ENCODE measurements at places on chromosomes 13 and 19. TPM values are rescaled to one million over a fixed set of nuclear protein-coding genes. Genes with fewer than 3 reads are reported as not detected.

The RTBDN gene
- 0.64 TPM for total RNA-seq

The SERP2 gene
- 17.1 TPM for total RNA-seq

- DNase-seq, result no peak
These were observed 811.1 kb downstream of the DIAPH3 start for GRCh38 chr13:59352600-59352999.

DNA sequence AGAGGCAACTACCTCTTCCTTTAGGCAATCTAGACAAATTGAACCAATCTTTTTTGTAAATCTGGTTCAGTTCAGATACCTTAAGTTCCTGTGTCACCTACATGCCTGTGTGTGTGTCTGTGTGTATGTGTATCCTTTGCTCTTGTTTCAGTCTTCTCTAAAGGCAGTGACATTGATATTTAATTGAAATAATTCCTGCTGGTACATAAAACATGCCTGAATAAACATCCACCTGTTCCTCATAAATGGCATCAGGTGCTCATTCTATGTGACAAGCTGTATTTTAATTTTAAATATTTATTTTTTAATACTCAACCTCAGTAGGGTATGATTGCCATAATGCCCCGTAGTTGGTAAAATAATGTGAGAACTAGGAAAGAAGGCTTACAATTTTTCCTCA, 1606.4 kb upstream of the PRR20A start:
- DNase-seq, result peak; percentile 10

The DHDH gene
- total RNA-seq, result not detected

- no peak for DNase-seq
These were observed 134.2 kb downstream of the TSHZ3 start for GRCh38 chr19:31214997-31215396.

GRCh38 chr13:23105051-23105450, 75.7 kb upstream of the SGCG start:
- no peak for DNase-seq

DNA sequence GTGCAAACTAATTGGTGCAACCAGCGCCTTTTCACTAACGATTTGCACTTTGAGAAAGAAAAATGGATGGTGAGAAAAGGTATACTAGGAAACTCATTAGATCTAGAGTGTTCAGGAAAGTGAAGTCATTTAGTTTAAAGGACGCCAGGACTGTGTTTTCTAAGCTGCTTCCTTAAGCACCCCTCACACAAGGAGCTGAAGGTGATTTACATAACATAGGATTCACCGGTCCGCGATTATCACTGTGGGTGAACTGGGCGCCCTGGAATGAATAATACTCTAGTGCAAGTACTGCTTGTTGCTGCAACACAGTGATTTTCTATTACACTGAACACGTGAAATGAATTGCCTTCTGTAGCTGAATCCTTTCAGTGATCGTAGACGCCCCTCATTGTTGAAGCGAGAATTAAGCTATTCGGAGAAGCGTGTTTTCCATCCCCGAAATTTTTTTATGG, 2.6 kb upstream of the MAB21L1 start:
- no peak for DNase-seq

DNA sequence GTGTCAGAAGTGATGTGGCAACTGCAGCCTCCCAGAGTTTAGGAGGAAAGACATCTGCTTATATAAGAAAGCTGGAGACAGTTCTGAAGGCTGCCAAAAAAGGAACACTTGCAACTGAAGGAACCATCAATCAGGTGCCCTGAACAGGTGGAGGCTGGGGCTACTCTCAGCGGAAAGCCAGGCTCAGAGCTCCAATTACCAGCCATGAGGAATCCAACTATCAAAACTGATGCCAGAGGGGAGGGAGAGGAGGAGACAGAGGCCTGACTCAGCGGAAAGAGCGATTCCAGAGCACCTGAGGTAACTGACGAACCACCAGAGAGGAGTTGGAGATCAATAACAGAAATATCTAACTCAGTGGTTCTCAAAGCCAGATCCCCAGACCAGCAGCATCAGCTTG, 24.3 kb downstream of the LEUTX start:
- no peak for DNase-seq

The ELL gene
- 7.2 TPM for total RNA-seq

DNA sequence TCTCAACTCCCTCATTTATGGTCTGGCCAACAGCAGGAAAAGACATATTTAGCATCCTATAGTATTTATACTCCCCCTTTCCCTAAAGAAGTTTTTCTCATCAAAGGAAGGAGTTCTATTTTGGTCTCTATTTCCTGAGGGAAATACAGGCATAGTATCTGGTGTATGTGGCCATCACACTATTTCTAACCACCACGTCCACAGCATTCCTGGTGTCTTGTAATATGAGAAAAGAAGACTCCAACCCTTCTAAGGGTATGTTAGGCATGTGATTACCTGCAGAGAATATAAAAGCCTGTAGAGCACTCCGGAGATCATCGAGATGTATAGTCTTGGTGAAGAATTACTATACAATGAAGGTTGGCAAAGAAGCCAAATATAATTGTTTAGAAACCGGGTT, 137.4 kb downstream of the VWA8 start:
- DNase-seq, result no peak

The PLIN5 gene
- total RNA-seq, result 2.3 TPM

The ADGRE1 gene
- not detected for total RNA-seq

GRCh38 chr19:41373993-41374392, 2.3 kb upstream of the TMEM91 start:
- DNase-seq, result peak; percentile 83

DNA sequence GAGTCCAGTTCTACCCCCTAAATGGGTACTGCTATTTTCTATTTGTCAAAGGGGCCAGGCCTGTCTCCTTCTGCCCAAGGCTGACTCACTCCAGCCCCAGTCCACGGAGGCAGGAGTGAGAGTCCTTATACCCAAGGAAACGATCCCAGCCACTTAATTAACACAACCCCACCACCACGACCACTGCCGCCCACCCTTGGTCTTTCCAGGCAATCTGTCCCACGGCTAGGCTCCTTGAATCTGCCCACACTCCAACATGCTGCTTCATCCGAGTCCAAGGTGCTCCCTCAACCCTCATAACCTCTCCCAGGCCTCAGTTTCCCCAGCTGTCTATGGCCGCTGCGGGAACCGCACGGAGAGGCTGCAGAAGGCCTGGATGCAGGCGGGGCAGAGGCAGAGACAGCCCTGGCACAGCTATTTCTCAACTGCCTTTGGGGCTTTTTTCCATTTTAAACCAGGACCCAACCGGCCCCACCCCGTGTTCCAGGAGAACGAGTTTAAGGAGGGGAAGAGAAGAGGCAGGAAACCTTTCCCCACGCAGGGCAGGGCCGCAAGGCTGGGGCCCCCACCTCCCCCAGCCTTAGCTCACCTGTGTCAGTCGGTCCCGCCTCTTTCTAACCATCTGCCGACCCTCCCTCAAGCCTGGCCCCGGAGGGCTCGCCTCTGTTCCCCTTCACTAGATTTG, 746 bp downstream of the RAB3D start:
- no peak for DNase-seq

The DCLK1 gene
- total RNA-seq, result 283 TPM

The ZNF98 gene
- total RNA-seq, result 0.91 TPM

The CGB8 gene
- total RNA-seq, result not detected

DNA sequence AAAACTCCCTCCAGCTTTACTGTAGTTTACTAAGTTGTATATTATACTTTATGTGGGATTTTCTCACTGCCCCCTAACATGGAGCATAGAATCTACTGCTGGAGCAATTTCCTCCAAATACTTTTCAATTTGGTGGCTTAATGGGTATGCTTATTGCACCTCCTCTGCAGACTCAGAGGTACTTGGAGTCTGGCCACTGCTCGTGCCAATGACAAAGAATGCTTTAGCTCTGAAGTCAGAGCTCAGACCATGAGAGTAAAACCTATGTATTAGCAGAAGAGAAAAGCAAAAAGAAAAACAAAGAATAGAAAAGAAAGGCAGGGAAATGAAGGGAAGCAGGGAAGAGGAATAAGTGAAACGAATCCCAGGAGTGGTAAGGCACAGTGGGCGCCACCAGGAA, 71.9 kb downstream of the SUCLA2 start:
- DNase-seq, result no peak

DNA sequence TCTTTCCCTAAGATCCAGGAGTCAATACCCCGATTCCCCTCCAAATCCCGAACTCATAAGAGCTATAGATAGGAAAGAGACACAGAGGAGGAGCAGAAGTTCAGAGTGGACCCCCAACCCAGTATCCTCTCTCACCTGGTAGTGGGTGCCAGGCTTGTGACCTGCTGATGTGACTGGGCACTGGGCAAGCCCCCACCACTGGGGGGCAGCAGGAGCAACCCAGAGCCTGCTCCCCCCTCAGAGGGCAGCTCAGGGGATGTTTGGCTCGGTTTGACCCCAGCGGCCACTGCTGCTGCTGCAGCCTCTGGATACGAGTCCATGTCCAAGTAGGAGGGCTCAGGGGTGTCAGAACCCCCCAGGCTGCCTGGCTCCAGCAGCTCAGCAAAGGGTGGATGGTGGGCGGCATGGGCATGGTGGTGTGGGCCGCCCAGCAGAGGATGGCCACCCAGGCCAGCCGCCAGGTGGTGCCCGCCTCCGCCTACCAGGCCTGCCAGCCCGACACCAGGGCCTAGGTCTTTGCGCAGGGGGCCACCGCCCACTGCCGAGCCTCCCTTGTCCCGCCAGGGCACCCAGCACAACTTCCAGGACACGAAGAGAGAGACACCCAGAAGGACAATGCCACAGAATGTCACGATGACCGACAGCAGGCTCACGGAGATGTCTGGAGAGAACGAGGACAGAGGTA, 7.4 kb downstream of the SYT3 start:
- DNase-seq, result no peak

GRCh38 chr19:18419699-18420460, 682 bp downstream of the SSBP4 start:
- no peak for DNase-seq

- DNase-seq, result no peak
These were observed 51.7 kb downstream of the ZNF91 start for GRCh38 chr19:23343434-23344010.
